ENCODE measurements at places on chromosomes 6 and 20.

GRCh38 chr6:34929241-34929978 lies 40.4 kb downstream of the ANKS1A start:
- H3K27ac ChIP-seq = no peak overlapping the region
- H3K27me3 ChIP-seq = no peaks in the 10 kb centered on the region
- H3K36me3 ChIP-seq = no peaks in the 10 kb centered on the region
- DNase-seq = no peak
- peaks cover 15% of the 10 kb centered on the region for H3K4me1 ChIP-seq
- no peak overlapping the region for H3K4me3 ChIP-seq

GRCh38 chr6:91042656-91043055 lies 455.8 kb upstream of the MAP3K7 start:
- no peaks in the 10 kb centered on the region for H3K36me3 ChIP-seq
- no peaks in the 10 kb centered on the region for H3K27me3 ChIP-seq
- H3K4me1 ChIP-seq = no peaks in the 10 kb centered on the region
- no peak for DNase-seq
- H3K4me3 ChIP-seq = no peak overlapping the region

GRCh38 chr6:75285283-75285639 lies 669 bp upstream of the TMEM30A start:
- no peaks in the 10 kb centered on the region for H3K36me3 ChIP-seq
- DNase-seq = no peak
- H3K4me1 ChIP-seq = peaks cover 37% of the 10 kb centered on the region
- H3K4me3 ChIP-seq = peak overlapping the region; percentile 76
- no peaks in the 10 kb centered on the region for H3K27me3 ChIP-seq

DNA sequence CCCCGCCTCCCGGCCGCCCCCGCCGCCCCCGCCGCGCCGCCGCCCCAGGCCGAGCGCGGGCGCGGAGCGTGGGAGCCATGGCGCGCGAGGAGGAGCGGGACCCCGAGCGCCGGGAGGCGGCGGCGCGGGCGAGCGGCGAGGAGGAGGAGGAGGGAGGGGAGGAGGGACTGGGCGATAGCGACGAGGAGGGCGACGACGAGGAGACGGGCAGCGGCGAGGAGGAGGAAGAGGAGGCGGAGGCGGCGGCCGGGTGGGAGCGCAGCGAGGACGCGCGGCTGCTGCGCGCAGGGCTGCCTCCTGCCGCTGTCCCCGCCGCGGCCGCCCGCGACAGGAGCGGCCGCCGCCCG lies at the start of gene SLC24A3:
Gene SLC24A3 (plus strand): TSS at position 174 of the 347 bp plus-strand sequence.
- no peak for DNase-seq
- peak within 1 kb of the TSS; percentile 59 for H3K27ac ChIP-seq
- peak within 1 kb of the TSS; percentile 55 for H3K4me3 ChIP-seq
- H3K27me3 ChIP-seq = no peaks in the 10 kb centered on the region
- peaks cover 21% of the 10 kb centered on the region for H3K4me1 ChIP-seq
- H3K36me3 ChIP-seq = no peaks in the 10 kb centered on the region

- DNase-seq = no peak
- peaks cover 4% of the 10 kb centered on the region for H3K4me1 ChIP-seq
These were observed 7.0 kb upstream of the TUBB2A start for GRCh38 chr6:3164388-3164787.
